Daoy (cell line): ENCODE measurements at places on chromosomes 6 and 20.
A peak's percentile ranks its signal among the peaks of the same experiment; 100 is the strongest.

DNA sequence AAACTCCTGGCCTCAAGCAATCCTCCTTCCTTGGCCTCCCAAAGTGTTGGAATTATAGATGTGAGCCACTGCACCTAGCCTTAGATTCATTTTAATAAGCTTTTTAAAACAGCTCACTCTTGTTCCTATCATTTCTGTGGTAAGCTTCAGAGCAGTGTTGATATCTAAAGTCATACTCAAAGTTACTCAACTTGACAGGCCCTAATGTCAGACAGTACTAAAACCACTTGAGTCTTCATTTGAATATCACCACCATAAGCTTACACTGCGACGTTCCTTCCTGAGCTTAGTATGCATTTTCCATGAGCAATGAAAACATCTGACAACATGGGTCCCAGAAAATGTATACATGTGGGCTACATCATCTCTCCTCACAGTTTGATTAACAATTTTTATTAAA, 6.0 kb downstream of the FUCA2 start:
- DNase-seq, result no peak

DNA sequence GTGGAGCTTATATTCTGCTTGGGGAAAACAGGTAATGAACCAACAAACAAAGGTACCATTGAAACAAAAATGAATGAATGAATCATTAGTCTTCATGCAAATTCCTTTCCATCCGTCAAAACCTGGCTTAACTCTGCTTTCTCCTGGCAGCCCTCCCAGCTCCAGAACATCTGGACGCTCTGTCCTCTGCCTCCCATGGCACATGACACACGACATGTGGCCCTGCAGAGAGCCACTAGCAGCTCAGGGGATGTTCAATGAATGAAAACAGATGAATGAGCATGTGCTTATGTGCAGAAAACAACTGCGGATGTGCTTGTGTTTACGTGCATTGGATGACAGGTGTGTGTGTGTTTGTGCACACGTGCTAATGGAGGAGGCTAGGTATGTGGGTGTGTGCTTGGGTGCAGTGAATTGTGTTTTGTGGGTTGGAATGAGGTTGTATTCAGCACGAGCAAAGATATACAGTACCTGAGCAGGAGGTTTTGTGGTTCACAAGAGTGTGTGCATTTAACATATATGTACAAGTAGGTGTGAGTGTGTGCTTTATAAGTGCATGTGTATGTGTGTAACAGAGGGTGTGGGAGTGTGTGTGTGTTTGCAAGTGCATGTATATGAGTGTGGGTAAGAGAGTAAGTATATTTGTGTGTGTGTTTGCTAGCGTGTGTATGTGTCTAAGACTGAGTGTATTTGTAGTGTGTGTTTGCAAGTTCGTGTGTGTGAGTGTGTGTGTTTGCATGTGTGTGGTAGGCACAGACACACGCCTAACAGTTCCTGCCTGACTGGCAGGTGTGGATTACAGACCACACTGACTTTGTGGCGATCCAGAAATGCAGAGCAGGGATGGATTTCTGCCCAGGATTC, 374.1 kb upstream of the SULF2 start:
- no peak for DNase-seq

- no peak for DNase-seq
These were observed 17.6 kb downstream of the PLAGL2 start for GRCh38 chr20:32189691-32190615.

DNA sequence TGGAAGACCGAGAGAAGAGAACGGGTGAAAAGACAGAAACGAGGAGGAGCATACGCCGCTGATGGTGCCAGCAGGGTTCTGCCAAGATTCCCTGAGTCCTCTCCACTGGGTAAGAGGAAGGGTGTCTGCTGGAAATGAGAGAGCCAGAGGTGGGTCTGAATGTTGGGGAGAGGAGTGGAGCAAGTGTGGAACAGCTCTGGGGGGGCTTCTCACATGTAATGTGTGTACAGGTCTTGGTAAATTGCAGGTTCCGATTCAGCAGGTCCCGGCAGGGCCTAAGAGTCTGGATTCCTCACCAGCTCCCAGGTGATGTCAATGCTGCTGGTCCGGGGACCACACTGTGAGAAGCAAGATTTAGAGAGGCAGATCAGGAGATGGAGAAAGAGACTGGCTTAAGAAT, 1.5 kb upstream of the EBF4 start:
- no peak for DNase-seq

- DNase-seq, result no peak
These were observed 137.5 kb downstream of the ZFP64 start for GRCh38 chr20:52054123-52054522.

- DNase-seq, result peak; percentile 22
These were observed 880 bp downstream of the ADNP start for GRCh38 chr20:50930139-50930975.
